Stimulated activated CD8-positive, alpha-beta memory T cell treated with anti-CD3 and anti-CD28 coated beads, Interleukin-4, amount 100 ng/mL, for 1 hour (primary cell): ENCODE measurements at places on chromosomes 2 and 18.

DNA sequence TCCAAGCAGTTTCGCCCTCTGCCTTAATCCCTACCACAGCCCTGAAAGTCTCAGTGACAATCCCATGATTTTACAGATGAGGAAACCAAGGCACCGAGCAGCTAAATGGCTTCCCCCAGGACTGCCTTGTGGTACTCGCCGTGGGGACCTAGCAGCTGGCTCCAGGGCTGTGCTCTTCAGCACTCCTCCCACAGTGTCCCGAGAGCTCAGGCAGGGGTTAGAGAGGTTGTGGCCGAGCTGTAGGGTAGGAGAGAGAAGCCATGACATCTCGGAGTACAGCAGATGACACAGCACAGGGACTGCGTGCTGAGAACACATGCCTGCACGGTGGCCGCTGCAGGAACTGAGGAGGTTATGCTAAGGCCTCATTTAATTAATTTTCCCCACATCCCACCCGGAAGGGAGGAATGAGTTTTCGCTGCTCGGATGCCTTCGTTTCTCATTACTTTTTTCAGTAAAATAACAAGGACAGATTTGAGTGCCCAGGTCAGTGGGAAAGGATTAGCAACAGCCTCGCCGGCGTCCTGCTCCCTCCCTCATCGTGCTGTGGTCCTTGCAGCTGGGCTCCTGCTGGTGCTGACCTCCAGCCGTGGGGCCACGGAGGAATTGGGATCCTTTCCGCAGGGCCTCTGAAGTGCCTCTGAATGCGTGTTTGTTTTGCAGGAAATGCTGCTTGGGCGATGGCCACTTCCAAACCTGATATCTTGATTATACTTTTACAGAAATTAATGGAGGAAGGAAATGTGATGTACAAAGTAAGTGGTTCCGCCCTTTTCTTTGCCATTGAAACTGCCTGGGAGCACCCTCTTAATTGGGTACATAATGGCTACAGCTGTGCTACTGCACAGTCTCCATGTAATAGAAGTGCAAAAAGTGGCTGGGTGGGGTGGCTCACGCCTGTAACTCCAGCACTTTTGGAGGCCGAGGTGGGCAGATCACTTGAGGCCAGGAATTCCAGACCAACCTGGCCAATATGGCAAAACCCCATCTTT, 61.2 kb downstream of the WDSUB1 start:
- DNase-seq = no peak

- peak; percentile 14 for DNase-seq
Observed at GRCh38 chr18:10519999-10520935, 5.6 kb upstream of the NAPG start.

DNA sequence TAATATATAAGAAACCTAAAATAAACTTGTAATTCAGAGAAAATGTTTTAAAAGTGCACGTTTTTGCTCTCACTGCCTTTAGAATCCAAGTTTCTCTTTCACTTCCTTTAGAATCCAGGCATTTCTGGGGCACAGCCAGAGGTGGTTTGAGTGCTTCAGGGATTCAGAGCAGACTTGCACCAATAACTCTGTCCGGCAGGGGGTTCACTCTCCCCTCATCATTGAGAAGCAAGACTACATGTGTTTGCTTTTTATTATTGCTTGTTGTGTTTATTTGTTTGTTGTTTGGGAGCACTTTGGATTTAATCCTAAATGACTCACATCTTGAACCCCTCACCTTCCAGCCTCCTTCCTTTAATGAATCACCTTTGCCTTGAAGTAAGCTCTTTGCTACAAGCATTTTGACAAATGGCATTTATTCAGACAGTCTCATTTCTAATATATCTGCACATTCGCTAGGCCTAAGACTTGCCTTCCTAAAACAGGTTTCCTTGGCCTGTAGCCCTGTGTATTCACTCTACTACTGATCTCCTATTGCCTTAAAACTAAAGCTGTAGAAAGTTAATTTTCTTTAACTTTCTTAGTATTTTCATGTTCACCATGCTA, 233.5 kb upstream of the ATP5MC3 start:
- no peak for DNase-seq

DNA sequence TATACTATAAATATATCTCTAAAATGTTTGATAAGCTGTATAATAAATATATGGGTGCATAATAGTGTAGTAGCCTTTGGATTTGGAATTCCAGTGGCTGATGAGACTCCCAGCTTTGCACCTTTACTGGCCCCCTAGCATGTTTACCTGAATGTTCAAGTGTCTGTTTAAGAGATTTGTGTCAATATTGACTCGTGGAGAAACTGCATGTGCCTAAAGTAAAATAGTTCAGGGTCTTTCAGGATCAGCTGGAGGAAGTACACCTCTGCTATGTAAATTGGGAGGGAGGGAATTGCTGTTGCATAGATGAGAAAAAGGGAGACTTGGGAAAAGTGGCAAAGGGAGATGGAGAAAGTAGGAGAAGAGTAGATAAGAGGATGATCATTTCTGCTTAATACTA, 23.9 kb downstream of the ME2 start:
- DNase-seq = no peak

DNA sequence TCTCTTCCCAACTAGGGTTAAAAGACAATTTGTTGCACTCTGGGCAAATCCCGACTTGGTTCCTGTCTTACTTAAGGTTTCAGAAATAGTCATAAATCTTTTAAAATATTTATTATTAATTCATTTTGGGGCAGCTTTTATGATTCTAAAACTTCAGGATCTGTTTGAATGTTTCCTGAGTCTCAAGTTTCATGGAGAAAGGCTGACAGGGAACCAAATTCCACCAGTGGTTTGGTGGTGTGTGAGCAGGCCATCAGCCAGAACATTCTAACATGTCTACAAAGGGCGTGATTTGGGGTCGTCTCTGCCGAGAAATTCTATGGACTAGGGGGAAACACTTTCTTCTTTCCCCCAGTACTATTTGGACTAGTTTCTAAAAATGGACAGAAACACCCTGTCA, 366.4 kb downstream of the ZNF521 start:
- DNase-seq = no peak

- DNase-seq = no peak
Observed at GRCh38 chr2:187129306-187129705, 280.3 kb upstream of the ZSWIM2 start.

GRCh38 chr2:128198656-128199055, 107.7 kb downstream of the UGGT1 start:
- no peak for DNase-seq

GRCh38 chr2:130310881-130311280, 31.8 kb upstream of the IMP4 start:
- no peak for DNase-seq

DNA sequence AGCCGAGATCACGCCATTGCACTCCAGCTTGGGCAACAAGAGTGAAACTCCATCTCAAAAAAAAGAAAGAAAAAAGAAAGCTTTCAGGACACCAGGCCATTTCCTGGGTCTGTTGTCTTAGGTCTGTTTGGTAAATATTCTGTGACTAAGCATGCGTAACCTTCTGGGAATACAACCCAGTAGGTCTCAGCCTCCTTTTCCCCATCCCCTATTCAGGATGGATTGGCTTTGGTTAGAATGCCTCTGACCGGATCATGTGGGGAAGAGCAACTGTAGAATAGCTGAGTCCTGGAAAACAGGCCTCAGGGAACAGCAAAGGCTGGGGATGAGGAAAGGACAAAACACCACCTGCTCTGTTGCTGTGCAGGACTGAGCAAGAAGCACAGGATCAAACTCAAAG, 1.6 kb upstream of the PDCL3 start:
- no peak for DNase-seq

DNA sequence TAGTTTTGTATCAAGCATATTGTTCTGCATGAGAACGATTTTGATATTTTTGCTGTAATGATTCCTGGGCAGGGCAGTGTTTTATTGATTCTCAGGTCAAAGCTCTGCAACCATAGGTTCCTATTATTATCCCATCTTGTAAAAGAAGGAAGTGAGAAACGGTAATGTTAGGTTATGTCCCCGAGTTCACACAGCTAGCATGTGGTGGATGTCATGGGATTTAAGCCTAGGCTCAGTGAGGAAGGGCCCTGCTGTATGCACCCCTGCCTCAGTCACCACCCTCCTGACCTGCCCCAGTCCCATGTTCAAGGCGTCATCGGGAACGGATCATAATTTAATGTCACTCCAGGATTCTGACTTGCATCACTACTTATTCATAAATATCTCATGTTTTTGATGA, 10.7 kb downstream of the ACP1 start:
- no peak for DNase-seq

GRCh38 chr2:48993576-48993975, 160.7 kb downstream of the FSHR start:
- DNase-seq = no peak

GRCh38 chr2:194700726-194701125, 956.3 kb upstream of the SLC39A10 start:
- DNase-seq = no peak

- DNase-seq = no peak
Observed at GRCh38 chr2:158599609-158600008, 142.9 kb downstream of the PKP4 start.

DNA sequence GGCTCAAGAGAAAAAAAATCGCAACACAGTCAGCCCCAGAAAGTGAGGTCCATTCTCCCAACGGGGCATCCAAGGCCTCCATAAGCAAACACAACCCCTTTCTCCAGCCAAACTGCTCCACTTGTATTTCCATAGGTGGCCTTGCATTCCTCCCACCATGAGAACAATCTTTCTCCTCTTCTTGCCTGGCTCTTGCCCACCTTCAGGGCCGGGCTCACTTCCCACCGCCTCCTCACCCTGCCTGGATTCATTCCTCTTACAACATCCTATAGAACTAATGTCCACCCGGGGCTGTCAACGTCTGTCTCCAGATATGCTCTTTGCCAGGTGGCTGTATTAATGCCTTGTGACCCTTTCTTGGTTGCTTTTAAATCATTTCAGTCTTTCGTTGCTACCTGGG, 124.5 kb downstream of the SMAD7 start:
- DNase-seq = no peak

DNA sequence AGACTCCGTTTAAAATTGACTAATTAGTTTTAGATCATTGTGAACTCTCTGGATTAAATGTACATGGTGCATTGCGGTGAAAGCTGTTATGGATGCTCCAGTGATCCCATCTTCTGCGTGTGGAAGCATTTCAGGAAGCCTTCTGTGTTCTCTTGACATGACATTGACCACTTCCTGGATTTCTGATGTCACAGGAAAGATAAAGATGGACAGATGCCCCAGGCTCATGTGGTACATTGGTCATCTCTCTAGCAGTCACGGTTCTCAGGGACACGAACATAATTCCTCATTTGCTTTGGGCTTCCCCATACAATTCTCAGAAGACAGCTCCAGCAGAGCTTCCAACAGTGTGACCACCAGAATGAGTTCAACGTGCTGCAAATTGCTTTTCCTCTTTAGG, 26.9 kb downstream of the AGAP1 start:
- no peak for DNase-seq

- no peak for DNase-seq
Observed at GRCh38 chr2:75574106-75574505, 13.4 kb upstream of the EVA1A start.

DNA sequence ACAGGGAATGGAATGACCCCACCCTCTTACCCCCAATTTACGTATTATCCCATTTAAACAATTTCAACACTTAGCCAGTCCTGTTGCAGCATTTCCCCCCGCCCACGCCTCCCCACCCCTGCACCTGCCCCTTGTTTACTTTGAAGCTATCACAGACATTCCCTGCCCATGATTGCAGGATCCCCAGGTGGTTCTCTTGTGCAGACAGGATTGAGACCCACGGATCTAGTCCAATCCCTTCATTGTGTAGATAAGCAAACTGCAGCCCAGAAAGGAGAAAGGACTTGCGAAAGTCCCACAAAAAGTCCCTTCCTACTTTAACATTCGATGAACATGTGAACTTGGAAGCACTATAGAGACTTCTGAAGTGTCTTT, 38.9 kb downstream of the TMEM17 start:
- no peak for DNase-seq

- no peak for DNase-seq
Observed at GRCh38 chr18:13703899-13704298, 22.5 kb downstream of the FAM210A start.

- no peak for DNase-seq
Observed at GRCh38 chr2:27655155-27655951, 8.1 kb downstream of the SUPT7L start.

- peak; percentile 38 for DNase-seq
Observed at GRCh38 chr2:202870431-202871299, 901 bp downstream of the ICA1L start.

DNA sequence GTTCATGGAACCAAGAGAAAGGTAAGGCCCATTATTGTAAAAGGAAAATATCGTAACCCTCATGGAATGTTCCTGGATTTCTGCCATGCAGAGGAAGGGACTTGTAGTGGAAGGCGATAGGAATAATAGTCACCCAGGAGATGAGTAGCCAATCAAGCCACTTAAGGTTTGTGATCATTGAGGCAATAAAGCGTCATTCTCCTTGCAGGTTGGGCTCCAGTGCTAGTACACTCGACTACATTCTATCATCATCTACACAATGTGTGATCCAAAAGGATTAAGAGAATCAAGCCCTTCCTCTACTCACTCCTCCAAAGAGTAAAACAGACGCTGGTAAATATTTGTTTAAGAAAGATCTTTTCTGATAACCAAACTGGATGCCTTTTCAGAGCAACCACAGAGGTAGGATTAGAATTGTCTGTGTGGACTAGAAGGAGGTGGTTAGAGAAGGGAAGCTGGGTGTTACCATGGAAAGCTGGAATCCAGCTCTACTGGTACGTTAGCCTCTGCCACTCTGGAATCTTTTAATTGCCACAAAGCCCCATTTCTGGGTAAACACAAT, 245.7 kb downstream of the IKZF2 start:
- DNase-seq = no peak

GRCh38 chr18:76741346-76741745, 81.0 kb upstream of the ZNF236 start:
- DNase-seq = no peak

- DNase-seq = no peak
Observed at GRCh38 chr18:64100116-64100922, 48.6 kb downstream of the LINC00305 start.

DNA sequence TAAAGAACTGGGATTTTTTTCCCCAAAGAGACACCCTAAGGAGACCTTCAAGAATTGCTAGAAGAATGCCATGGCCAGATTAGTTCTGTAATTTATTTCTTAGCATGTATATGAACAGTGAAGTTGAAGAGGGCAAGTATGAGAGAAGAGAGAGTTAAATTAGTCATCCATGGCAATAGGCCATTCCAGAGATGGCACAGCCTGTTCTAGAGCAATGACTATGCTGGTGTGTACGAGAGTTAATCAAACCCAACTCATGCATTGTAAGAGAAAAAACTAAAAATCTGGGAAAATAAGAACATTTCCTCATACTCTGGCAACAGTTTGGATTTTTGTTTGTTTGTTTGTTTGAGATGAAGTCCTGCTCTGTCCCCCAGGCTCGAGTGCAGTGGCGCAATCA, 112.1 kb upstream of the PIK3C3 start:
- no peak for DNase-seq

- no peak for DNase-seq
Observed at GRCh38 chr2:85524336-85524908, 14.5 kb upstream of the MAT2A start.

- DNase-seq = no peak
Observed at GRCh38 chr2:3646446-3646845, 11.6 kb upstream of the ALLC start.

DNA sequence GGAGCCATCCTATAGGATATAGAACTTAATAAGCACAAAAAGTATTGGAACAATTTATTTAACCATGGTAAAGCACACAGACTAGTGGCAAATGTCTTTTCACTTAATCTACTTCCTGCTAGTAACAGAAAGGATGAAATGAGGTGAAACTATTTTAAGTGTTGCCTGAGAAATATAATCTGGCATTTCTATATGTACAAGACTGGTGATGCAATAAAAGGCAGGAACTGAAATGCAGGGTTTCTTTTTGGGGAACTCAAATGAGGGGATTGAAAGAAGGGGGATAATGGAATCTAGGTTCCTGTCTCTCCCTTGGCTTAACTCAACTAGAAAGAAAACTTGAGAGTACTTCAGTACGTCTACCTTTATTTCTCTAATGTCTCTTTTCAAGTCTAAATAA, 122.3 kb downstream of the MEMO1 start:
- no peak for DNase-seq
